HFFc6 (cell line): ENCODE measurements at places on chromosomes 7 and 10. TPM values are rescaled to one million over a fixed set of nuclear protein-coding genes. Genes with fewer than 3 reads are reported as not detected.
A peak's percentile ranks its signal among the peaks of the same experiment; 100 is the strongest.

Gene ANKRD61
- total RNA-seq: 0.17 to 0.18 TPM in 2 of 3 replicates, not detected in the other

Gene STMP1
- total RNA-seq: 38.8 to 54.9 TPM (median 43.2 TPM) in 3 replicates

Gene TMEM140
- 0.46 to 1.7 TPM (median 0.54 TPM) in 3 replicates for total RNA-seq

Gene CYCS
- 118 to 131 TPM (median 127 TPM) in 3 replicates for total RNA-seq

Gene SLC39A12
- not detected in 3 replicates for total RNA-seq

Gene SYT15
- total RNA-seq: 0.61 to 3.7 TPM (median 1.0 TPM) in 3 replicates

Gene CPA4
- total RNA-seq: 8.1 to 21.7 TPM (median 17.6 TPM) in 3 replicates

Gene RADIL
- 0.34 TPM in 1 of 2 replicates, not detected in the other for total RNA-seq

Gene SYNPO2L
- total RNA-seq: 1.6 to 3.5 TPM (median 2.2 TPM) in 3 replicates

DNA sequence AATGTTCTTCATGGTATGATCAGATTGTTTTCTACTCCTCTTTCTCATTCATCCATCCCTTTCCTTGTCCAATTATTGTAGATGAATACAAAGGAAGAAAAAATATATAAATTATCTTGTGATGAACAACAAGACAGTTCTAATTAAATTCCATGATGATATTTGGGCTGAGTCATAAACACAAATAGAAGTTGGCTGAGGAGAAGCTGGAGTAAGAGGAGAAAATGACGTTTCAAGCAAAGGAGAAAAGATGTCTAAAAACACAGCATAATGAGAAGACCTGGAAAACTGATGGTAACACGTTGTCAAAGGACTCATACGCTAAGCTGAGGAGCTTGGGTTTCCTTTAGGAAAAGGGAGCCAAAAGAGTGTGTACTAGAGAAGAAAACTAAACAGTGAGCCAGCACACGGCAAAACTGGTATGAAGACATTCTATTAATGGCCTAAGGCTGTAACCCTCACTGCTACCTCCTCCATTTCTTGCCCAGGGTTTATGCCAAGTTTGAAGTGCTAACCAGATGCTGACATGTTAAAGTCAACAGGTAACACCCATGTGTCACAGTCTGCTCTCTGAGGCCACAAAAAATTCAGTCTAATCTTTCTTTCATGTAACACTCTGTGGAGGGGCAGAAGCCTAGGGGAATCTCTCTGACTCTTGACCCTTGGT lies 26.1 kb downstream of the ZFAND4 start:
- no peaks in the 10 kb centered on the region for H3K27me3 ChIP-seq
- H3K27ac ChIP-seq: no peak overlapping the region
- no peak for DNase-seq
- no peak overlapping the region for H3K4me3 ChIP-seq
- no peaks in the 10 kb centered on the region for H3K4me1 ChIP-seq

- no peak overlapping the region for H3K27ac ChIP-seq
- no peak overlapping the region for H3K4me3 ChIP-seq
- no peaks in the 10 kb centered on the region for H3K27me3 ChIP-seq
- no peak for DNase-seq
- H3K36me3 ChIP-seq: 0 out of 2 replicates have a peak, but pooled peaks cover 7% of the 10 kb centered on the region
Measured at GRCh38 chr10:110093722-110094121, 85.9 kb downstream of the ADD3 start.

DNA sequence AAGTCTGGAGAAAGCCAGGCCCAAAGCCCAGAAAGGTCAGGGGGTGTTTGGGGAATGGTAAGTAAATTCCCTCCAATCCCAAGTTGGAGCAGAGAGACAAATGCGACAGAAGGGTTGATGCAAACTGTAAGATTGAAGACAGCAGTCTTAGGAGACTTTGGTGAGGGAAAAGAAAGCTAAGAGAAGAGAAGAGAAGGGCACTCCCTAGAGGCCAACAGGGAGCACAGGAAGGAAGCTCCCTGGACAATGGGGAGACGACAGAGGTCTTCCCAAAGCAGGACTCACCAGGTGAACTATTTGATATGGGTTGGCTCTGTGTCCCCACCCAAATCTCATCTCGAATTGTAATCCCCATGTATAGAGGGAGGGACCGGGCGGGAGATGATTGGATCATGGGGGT lies 151.5 kb downstream of the KIF20B start:
- H3K4me3 ChIP-seq: no peak overlapping the region
- no peaks in the 10 kb centered on the region for H3K4me1 ChIP-seq
- H3K27ac ChIP-seq: no peak overlapping the region

GRCh38 chr7:8433477-8434289 lies at the start of gene NXPH1:
Gene NXPH1, plus strand, starts transcription at chr7:8433609.
- H3K4me1 ChIP-seq: no peaks in the 10 kb centered on the region
- H3K27ac ChIP-seq: no peak within 1 kb of the TSS
- peaks cover 10% of the 10 kb centered on the region; the same call in 1 of the 2 replicates for H3K36me3 ChIP-seq
- peaks cover 21% of the 10 kb centered on the region for H3K27me3 ChIP-seq
- DNase-seq: no peak

- H3K4me3 ChIP-seq: peak overlapping the region; percentile 93
- peak overlapping the region; percentile 96 for H3K27ac ChIP-seq
- peaks cover 14% of the 10 kb centered on the region for H3K36me3 ChIP-seq
- DNase-seq: peak; percentile 52
Measured at GRCh38 chr10:61897671-61898434, 3.6 kb upstream of the ARID5B start.

DNA sequence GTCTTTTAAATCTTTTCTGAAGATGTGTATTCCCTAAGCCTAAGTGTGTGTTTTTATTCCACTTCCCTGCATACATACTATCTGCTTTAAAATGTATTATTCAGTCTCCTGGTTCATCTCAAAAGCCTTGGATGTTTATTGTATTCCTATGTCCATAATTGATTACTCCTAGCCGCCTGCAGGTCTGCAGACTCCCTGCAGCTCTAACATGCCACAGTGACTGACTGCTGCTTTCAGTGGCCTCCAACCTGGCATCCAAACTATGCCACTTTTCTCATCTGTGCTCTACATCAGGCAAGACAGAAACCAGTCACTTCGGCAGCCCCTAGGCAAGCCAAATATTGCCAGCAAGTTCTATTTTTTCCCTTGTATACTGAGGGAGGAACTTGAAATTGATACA lies 81.7 kb downstream of the ABCA13 start:
- peaks cover 17% of the 10 kb centered on the region for H3K4me1 ChIP-seq
- H3K4me3 ChIP-seq: no peak overlapping the region
- DNase-seq: no peak
- no peaks in the 10 kb centered on the region; the same call in 1 of the 2 replicates for H3K27me3 ChIP-seq

DNA sequence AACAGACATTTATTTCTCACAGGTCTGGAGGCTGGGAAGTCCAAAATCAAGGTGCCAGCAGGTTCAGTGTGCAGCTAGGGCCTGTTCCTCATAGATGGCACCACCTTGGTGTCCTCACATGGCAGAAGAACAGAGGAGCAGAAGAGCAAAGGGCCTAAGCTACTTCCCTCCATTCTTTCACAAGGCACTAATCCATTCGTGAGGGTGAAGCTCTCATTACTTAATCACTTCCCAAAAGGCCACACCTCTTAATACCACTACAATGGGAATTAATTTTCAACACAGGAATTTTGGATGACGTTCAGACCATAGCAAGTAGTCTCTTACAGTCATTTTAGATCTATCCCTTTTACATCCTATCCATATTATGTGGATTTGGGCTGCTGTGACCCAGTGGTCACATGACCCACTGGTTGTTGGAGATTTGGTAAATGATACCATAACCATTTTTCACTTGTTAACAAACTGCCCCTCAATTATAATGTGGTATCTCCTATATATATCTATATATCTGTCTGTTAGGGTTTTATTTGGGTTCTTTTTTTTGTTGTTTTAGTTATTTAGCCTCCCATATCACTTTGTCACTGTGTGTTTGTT lies 63.4 kb downstream of the BBS9 start:
- H3K27me3 ChIP-seq: no peaks in the 10 kb centered on the region
- no peaks in the 10 kb centered on the region for H3K36me3 ChIP-seq
- DNase-seq: no peak
- H3K27ac ChIP-seq: no peak overlapping the region
- no peak overlapping the region for H3K4me3 ChIP-seq
- peaks cover 21% of the 10 kb centered on the region for H3K4me1 ChIP-seq

DNA sequence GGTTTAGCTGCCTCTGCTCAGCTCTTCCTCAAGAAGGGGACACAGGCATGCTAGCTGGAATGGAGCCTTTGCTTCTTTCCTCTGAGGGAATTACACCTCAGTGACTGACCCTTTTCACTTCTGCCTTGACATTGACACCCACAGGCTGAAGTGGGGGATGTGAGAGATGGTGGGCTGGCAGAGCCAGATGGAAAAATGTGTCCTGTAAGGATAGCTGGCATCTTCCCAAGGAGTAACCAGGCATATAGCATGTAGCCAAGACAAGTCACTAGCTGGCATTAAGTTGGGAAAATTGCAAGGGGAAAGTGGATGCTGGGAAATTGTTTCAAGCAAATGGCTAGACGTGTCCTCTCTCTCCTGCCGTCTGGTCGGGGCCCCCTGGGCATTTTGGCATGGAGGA lies 19.9 kb downstream of the STMP1 start:
- no peak for DNase-seq
- peak overlapping the region; percentile 70 for H3K27ac ChIP-seq
- peaks cover 28% of the 10 kb centered on the region for H3K36me3 ChIP-seq
- H3K4me1 ChIP-seq: peaks cover 73% of the 10 kb centered on the region
- H3K4me3 ChIP-seq: no peak overlapping the region

GRCh38 chr7:151045967-151046366 lies 2.4 kb upstream of the ASIC3 start:
- no peak overlapping the region for H3K4me3 ChIP-seq
- no peak for DNase-seq
- H3K27ac ChIP-seq: no peak overlapping the region

GRCh38 chr7:84249656-84250055 lies 55.1 kb upstream of the SEMA3A start:
- peaks cover 16% of the 10 kb centered on the region for H3K36me3 ChIP-seq
- no peak overlapping the region for H3K27ac ChIP-seq
- no peaks in the 10 kb centered on the region for H3K27me3 ChIP-seq
- no peak for DNase-seq
- no peak overlapping the region for H3K4me3 ChIP-seq

GRCh38 chr7:65974191-65974801 lies 7.7 kb downstream of the GUSB start:
- H3K36me3 ChIP-seq: peaks cover 27% of the 10 kb centered on the region
- no peaks in the 10 kb centered on the region for H3K27me3 ChIP-seq
- H3K4me3 ChIP-seq: no peak overlapping the region
- no peaks in the 10 kb centered on the region for H3K4me1 ChIP-seq
- H3K27ac ChIP-seq: no peak overlapping the region

DNA sequence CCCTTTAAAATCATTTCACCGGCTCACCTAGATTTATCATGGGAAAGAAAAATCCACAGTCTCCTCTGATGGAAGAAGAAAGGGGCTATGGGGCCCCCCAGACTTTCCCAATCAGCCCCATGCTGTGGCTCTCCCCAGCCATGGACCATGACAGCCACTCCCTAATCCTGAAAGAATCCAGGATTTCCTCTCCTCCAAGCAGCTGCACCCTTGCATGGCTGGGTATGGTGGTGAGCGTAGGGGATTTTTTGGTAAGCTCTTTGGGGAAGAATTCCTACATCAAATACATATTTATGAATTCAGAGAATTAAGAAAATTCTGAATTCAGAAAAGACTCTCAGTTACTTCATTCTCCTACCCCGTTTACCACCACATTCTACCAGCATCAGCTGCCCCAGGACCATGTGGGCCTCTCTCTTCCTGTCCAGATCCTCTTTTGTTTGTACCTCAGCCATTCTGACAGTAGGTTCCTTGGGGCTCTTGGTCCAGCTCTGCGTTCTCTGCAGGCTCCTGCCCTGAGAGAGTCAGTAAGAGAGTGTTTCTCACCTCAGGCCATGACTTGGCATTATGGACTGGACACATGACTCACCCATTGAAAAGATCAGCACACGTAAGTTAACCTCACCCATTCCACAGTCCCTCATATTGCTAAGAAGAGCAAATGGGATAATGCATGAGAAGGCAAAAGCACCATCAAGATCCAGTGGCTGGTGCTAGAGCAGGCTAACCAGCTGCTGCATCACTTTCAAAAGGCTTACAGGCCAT lies 337.8 kb downstream of the ELMO1 start:
- no peak for DNase-seq
- H3K27ac ChIP-seq: no peak overlapping the region
- H3K27me3 ChIP-seq: no peaks in the 10 kb centered on the region

DNA sequence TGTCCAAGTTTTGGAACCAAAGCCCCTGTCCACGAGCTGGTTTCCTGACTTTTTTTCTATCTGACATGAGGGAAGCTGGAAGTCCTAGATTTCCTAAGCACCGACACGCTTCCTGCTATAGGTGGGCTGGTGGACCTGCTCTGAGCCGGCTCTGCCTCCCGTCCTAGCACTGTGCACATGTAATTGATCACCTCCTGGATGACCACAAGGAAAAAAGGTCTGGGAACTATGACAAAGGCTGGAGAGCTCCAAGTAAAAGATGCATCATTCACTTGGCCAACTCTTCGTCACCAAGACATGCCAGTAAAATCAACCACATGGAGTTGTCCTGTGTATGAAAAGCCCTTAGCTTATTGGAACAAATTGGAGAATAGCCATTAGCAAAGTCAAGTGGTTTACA lies 104.8 kb downstream of the ITIH5 start:
- DNase-seq: no peak
- H3K4me3 ChIP-seq: no peak overlapping the region
- H3K4me1 ChIP-seq: no peaks in the 10 kb centered on the region

DNA sequence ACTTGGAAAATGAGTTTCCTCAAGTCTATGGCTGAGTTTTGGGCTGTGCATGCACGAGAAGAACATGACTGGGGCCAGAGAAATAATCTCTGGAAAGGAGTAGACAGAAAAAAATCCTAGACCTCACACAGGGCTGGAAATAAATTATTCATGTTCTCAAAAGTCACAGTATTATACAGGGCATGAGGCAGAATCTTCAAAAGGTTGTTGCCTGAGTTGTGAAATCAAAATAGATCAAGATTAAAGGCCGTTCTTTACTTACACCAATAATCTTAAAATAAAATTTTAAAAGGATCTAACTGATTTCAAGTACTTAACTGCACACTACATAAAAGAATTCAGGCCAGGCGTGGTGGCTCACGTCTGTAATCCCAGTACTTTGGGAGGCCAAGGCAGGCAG lies 14.1 kb upstream of the CREM start:
- H3K27me3 ChIP-seq: peaks cover 10% of the 10 kb centered on the region
- H3K36me3 ChIP-seq: no peaks in the 10 kb centered on the region
- no peak overlapping the region for H3K27ac ChIP-seq
- H3K4me3 ChIP-seq: no peak overlapping the region
- no peak for DNase-seq

- no peak overlapping the region for H3K4me3 ChIP-seq
- no peaks in the 10 kb centered on the region for H3K4me1 ChIP-seq
- no peak for DNase-seq
- no peaks in the 10 kb centered on the region for H3K36me3 ChIP-seq
Measured at GRCh38 chr7:129771928-129772479, 160.5 kb downstream of the NRF1 start.
